ENCODE measurements at places on chromosomes 11 and 22.

- DNase-seq: no peak
Measured at GRCh38 chr22:44248926-44249325, 63.8 kb downstream of the SHISAL1 start.

GRCh38 chr22:23233752-23234408 lies 53.6 kb downstream of the BCR start:
- no peak for DNase-seq

DNA sequence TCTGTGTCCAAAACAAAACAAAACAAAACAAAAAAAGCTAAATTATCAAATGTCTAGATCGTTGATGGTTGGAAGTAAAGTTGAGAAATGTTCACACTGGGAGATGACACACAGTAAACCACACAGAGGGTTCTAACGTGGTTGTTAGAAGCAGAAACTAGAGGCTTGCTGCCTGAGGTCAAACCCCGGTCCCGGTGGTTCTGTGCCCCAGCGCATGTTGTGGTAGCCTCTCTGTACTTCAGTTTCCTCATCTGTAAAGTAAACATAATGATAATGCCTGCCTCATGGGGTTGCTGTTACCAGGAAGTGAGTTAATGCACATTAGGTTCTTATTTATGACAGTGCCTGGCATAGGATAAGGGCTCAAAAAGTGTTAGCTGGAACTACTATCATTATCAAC lies 33.4 kb downstream of the PPARA start:
- no peak for DNase-seq

DNA sequence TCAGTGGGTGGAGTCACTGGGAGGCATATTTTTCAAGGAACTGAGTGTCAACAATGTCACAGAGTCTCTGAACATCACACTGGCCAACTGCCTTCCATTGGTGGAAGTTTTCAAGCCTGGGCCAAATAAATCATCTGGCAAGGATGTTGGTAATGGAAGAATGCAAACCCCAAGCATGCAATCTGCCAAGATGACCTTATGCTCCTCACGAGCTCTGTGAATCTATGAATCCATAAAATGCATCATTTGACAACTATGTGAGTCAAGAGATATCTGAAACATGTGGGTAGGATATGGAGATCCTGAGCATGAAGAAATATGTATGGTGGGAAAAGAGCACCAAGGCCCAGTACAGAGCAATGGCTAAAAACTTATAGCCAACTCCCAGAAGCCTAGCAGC lies 122.2 kb downstream of the PLEKHA7 start:
- DNase-seq: no peak

DNA sequence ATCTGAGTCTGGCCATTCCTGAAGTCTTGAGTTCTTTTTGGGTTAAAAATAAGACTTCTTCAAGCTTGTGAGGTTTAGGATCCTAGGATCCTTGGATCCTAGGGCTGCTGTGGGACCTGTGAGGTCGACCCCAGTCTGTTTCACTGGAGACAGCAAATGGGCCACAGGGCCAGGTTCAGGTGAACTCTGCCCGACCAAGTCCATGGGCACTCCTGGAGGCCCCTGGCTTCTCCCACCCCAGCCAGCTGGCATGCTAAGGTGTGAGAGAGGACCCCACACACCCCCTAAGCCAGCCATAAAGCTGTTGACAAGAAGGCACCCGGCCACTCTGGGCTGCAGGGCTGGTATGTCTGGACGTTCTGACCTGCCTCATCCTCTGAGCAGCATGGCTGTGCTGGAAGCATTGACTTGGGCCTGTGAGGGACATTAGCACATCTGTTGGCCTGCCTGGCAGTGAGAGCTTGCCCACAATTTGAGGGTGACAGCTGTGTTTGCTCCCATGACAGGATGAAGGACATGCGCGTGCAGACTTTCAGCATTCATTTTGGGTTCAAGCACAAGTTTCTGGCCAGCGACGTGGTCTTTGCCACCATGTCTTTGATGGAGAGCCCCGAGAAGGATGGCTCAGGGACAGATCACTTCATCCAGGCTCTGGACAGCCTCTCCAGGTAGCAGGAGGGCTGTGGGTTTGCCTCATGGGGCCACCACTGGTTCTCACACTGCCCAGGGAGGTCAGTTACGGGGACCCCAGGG lies 16.0 kb downstream of the CLDN5 start:
- DNase-seq: no peak

GRCh38 chr22:48227341-48228018 lies 1465.0 kb downstream of the TBC1D22A start:
- no peak for DNase-seq

- no peak for DNase-seq
Measured at GRCh38 chr11:101269990-101270660, 140.5 kb upstream of the PGR start.

GRCh38 chr11:128474036-128474874 lies 113.1 kb downstream of the ETS1 start:
- no peak for DNase-seq

GRCh38 chr11:69746140-69746539 lies 29.0 kb downstream of the FGF4 start:
- DNase-seq: no peak

GRCh38 chr11:124394408-124394807 lies 4.4 kb downstream of the OR8B3 start:
- no peak for DNase-seq

- peak; percentile 18 for DNase-seq
Measured at GRCh38 chr11:114036147-114036811, 23.2 kb upstream of the ZBTB16 start.

- no peak for DNase-seq
Measured at GRCh38 chr11:45385423-45385822, 99.3 kb upstream of the SYT13 start.

- no peak for DNase-seq
Measured at GRCh38 chr11:2210366-2211112, 38.9 kb upstream of the TH start.

GRCh38 chr22:41286639-41287091 lies 678 bp upstream of the RANGAP1 start:
- DNase-seq: no peak

DNA sequence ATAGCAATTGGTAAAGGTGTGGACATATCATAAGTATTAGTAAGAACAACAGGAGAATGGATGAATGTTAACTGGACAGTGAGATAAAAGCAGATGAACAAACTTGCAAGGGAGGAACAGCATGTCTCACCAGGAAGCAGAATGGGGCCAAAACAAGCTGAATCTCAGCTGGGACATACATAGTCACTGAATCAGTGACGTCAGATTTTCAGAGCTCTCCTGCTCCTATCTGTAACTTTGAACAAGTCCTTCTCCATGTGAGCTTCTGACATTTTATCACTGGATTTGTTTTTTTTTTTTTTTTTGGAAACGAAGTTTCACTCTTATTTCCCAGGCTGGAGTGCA lies 118.7 kb downstream of the BBOX1 start:
- no peak for DNase-seq

DNA sequence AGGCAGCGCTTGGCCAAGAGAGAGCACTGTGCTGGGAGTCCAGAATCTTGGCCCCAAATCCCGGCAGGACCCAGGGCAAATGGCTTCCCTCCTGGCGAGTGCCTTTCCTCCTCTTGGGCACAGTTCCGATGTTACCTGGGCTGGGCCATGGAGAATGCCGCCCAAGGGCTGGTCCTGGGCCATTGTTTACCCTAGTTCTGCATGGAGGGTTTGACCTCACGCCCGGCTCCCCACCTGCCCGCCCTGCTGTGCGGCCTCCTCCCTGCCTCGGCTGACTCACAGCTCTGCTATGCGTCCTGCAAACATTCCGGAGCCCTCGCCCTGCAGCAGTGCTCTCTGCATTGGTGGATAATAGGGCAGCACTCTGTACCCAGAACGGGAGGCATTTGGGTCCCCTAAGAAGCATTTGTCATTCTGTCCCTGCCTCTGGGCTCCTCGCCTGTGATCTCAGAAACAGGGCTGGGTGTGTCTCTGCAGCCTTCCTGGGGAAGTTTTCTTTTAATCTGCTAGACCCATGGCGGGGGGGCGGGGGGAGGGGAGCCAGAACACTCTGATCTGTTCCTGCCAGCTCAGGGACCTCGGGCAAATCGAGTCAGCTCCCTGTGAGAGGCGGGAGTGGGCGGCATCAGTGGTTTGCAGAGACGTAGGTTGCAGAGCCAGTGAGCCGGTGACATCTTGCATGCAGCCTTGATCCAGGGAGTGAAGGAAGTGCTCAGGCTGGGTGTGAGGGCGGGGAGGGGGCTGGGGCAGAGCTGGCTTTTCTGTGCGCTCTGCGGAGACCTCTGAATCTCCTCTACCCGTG lies 32.9 kb upstream of the SMIM38 start:
- peak; percentile 73 for DNase-seq

GRCh38 chr11:28448186-28448585 lies 340.0 kb downstream of the METTL15 start:
- no peak for DNase-seq

DNA sequence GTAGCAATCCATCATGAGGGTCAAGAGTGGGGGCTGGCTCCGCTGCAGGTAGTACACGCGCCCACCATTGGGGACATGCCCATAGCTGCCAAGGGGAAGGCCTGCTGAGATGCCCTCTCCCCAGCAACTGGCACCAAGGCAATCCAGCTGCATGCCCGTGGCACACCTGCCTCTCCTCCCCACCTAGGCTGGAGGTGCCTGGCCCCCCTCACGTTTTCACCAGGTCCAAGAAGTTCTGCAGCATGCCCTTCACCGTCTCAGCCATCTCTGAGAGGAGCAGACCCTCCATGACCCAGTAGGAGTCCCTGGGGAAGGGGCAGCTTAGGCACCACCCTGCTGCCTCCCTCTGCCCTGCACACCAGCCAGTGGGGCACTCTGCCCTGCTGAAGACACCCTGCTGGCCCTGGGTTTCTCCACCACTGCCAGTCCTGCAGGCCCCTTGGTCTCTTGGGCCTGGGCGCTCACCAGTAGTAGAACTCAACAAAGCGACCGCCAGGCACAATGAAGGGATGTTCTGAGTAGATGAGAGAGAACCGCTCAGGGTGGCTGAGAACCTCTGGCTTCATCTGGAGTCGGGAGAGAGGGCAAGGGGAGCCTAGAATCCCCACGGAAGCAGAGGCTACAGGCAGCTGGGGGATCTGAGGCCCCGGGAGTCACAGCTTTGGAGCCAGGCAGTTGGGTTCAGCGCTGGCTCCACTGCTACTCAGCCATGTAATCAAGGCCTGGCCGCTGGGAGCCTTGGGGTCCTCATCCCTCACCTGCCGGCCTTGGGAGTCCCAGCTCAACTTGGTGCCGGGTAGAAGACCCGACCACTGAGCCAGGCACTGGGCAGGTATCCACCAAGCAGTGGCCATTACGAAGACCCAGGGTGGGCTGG lies 17.8 kb downstream of the TREH start:
- DNase-seq: no peak

- DNase-seq: no peak
Measured at GRCh38 chr11:64292460-64293254, 1.6 kb downstream of the KCNK4 start.

DNA sequence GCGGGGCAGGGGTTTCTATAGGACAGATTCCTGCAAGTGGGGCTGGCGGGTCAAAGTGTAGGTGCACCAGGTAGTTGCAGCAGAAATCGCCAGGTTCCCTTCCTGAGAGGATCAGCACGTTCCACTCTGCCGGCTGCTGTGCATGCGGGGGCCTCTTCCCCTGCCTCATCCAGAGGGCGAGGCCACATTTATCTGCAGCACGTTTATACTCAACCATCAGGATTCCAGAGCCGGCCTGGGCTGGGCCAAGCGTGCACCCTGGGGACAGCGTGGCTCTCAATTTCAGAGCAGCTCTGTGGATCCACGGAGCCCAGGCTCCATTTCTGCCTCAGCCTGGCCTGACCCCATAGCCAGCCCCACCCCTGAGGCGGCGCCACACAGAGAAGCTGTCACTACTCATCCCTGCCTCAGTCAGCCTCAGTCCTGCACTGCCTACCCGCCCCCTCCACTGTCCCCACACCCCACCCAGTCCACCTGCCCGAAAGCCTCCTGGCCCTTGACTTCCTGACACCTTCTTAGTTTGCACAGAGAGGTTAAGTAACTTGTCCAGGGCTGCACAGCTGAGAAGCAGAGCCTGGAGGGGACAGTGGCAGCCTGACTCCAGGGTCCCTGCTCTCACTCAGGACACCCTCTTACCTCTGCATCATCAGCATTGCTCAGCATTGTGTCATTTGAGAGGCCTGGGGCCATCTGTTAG lies 45.9 kb upstream of the RTL6 start:
- no peak for DNase-seq

DNA sequence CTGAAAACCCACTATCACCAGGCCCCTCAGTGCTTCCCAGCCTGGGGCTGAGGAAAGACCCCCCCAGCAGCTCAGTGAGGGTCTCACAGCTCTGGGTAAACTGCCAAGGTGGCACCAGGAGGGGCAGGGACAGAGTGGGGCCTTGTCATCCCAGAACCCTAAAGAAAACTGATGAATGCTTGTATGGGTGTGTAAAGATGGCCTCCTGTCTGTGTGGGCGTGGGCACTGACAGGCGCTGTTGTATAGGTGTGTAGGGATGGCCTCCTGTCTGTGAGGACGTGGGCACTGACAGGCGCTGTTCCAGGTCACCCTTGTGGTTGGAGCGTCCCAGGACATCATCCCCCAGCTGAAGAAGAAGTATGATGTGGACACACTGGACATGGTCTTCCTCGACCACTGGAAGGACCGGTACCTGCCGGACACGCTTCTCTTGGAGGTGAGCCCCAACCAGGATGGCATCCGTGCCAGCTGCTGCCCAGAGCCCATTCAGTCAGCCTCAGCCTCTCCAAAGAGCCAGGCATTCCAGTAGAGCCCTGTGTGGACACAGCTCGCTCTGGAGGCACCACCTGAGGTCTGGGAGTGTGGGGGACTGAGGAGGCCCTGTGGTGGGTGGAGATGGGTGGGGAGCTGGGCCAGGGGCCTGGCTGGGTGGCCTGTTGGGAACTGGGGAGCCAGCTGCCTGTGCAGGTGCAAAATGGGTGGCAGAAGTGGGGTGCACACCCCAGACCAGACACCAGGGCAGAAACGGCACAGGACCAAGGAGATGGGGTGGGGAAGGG lies 22.4 kb upstream of the TXNRD2 start:
- no peak for DNase-seq

DNA sequence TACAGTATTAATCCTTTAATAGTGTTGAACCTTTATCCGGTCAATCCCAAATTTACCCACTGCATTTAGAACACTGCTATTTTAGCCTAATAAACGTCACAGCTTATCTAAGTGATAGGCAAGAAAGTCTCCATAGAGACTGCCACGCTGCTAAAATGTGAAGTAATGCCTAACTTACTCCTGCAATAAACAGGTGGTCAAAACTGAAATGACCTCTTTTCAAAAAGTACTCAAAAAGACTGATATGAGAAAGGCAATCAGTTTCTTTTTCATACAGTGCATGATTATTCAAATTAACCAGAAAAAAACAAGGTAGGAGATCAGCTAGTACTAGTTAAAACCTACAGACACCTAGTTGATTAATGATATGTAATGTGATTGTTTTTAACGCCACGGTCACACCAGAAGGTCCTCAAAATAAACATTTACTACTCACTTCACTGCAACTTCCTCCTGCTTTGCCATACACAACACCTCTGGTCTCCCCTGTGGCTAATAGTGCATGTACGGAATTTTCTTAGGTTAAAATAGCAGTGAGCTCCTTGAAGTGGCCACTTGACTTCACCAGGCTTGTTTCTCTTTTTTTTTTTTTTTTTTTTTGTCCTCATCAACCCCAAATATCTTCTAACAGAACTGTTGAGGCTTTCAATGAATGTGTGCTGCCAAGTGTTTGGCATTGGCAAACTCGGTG lies 8.8 kb downstream of the ATP5MG start:
- DNase-seq: no peak
